ENCODE measurements at places on chromosomes 3 and 15. TPM values are rescaled to one million over a fixed set of nuclear protein-coding genes. Genes with fewer than 3 reads are reported as not detected.

DNA sequence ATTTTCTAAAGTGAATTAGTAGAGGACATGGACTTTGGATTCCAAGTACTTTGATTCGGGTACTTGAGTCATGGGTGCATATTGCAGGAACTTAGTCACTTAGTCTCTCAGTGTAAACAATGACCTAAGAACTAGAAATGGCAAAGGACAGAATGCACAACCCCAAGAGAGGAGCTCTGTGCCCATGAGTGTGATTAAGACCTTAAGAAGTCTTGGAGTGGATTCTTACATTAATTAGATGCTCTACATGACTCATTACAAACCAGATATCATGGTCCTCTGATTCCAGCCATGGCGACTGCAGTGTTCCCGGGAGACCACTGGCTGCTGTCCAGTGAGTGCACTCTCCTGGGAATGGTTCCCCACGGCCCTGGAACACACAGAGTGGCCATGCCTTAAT, 251.5 kb downstream of the GABRG3 start:
- H3K4me3 ChIP-seq = no peak overlapping the region
- no peaks in the 10 kb centered on the region for H3K36me3 ChIP-seq
- DNase-seq = no peak
- no peak overlapping the region for H3K27ac ChIP-seq
- H3K27me3 ChIP-seq = no peaks in the 10 kb centered on the region

The IREB2 gene
- total RNA-seq = 93.3 TPM

The EMC7 gene
- 55.6 TPM for total RNA-seq

- H3K27me3 ChIP-seq = no peaks in the 10 kb centered on the region
- H3K27ac ChIP-seq = no peak overlapping the region
- no peaks in the 10 kb centered on the region for H3K36me3 ChIP-seq
- H3K4me1 ChIP-seq = no peaks in the 10 kb centered on the region
- H3K4me3 ChIP-seq = no peak overlapping the region
Observed at GRCh38 chr3:160314995-160315394, 84.0 kb downstream of the IFT80 start.

DNA sequence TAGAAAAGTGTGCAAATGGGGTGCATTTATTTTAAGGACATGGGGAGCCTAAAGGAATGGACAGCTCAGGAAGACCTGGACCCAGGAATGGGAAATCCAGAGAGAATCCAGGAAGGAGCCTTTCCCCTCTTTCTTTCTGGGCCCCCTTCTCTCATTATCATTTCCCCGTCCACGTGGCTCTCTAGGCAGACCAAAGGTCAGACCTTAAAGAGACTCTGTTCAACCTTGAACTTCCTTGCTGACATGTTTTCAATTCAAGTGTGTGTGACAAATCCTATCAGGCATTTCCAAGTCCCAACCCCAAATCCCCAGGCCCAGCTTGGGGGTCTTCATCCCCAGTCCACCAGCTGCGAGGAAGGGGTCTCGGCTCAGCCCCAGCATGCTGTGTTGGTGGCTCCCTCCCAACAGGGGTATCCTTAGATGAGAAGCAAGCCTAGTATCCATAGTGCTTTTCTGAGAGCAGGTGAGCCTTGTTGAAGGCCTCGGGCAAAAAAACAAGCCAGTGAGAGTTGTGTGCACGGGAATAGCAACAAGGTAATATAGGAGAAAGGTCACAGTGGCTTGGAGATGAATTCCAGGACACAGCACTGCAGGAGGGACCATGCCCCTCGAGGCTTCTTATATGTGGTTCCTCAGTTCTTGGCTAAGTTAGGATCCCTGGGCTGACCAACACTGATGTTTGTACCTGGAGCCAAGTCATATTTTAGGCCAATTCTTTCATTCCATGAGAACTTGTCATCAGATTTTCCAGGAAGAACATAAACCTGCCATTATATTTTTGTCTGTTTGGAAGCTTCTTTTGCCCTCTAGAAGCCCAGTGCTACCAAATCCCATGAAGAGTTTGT, 130.0 kb downstream of the ASB7 start:
- no peaks in the 10 kb centered on the region for H3K27me3 ChIP-seq
- no peak for DNase-seq
- no peak overlapping the region for H3K4me3 ChIP-seq
- no peak overlapping the region for H3K27ac ChIP-seq

The ZNF502 gene
- not detected for total RNA-seq

The POLG gene
- 57.7 TPM for total RNA-seq

The GABRA5 gene
- total RNA-seq = 4.9 TPM

The HTR3C gene
- total RNA-seq = not detected

The SGO1 gene
- total RNA-seq = 28.1 TPM

The TM4SF18 gene
- total RNA-seq = 8.1 TPM

DNA sequence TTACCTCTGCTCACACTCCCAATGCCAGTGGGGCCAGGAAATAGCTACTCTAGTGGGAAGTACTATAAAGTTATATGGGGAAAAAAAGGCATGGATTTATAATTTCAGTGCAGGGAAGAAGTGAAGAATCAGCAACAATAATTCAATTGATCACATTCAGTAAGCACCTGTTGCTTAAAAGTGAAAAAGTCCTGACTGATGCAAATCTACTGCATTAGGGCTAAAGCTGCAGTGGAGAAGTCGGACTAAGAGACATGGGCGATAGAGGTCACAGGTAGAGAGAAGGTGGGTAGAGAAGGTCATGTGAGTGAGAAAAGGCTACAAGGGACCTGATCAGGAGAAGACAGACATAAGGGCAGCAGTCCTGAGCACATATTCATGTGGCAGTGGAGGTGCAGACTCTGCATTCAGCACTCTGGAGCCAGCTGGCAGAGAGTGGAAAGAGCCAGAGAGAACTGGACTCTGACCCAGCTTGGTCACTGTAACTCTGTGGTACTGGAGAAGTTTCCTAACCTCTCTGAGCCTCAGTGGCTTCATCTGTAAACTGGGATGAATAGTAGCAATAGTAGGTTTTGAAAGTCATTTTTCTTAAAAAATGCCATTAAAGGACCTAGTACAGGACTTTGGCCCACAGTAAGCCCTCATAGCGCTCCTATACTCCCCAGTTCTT, 17.6 kb upstream of the BCL2A1 start:
- no peaks in the 10 kb centered on the region for H3K36me3 ChIP-seq
- H3K4me3 ChIP-seq = no peak overlapping the region
- no peak overlapping the region for H3K27ac ChIP-seq
- DNase-seq = no peak
- no peaks in the 10 kb centered on the region for H3K4me1 ChIP-seq
- no peaks in the 10 kb centered on the region for H3K27me3 ChIP-seq

DNA sequence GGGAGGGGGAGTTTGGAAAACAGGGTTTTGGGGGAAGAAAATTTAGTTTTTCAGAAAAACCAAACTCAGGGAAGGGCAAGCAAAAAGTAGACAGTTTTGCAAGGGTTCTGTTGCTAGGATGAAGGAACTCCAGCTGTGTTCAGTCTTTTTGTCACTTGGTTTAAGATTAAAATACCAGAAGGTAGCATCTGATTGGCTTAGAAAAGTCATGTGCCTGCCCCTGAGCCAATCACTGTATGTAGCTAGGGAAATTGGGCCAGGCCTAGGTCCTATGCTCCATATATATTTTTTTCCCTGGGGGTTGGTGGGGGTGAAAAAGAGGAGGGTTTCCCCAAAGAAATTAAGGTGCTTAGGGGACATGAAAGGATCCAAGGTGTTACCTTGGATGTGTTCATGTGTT, 24.3 kb downstream of the CLDN11 start:
- no peaks in the 10 kb centered on the region for H3K27me3 ChIP-seq
- H3K36me3 ChIP-seq = no peaks in the 10 kb centered on the region
- DNase-seq = no peak
- no peak overlapping the region for H3K4me3 ChIP-seq

DNA sequence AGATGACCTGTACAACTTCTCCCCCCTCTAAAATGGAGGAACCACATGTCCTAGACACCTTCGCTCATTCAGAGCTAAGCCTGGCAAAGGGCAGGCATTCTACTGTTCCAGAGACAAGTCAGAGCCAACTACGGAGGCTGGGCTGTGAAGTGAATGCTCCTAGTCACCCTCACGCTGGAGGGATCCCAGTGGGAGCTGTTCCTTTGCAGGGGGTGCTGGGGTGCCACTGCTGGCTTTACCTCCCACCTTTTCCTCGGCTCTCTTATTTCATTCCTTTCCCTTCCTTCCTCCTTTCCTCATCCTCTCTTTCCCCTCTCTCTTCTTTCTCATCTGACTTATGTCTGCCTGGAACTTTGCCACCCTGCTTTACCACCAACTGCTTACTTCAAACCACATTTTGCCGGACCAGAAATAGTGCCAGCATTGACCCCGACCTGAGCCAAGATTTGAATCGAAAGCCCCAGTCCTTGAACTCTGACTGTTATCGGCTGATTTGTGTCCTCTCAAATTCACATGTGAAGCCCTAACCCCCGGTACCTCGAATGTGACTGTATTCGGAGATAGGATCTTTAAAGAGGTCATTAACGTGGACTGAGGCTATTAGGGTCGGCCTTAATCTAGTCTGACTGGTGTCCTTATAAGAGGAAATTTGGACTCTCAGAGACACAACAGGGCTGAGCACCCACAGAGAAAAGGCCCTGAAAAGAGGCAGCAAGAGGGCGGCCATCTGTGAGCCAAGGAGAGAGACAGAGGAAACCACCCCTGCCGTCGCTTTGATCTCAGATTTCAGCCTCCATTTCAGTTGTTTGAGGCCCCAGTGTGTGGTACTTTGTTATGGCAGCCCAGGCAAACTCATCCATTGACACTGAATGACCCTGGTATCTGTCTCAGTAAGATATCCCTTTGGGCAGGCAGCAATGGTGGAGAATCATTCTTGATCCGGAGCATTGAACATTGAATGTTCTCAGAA, 31.3 kb upstream of the TBC1D21 start:
- H3K27me3 ChIP-seq = no peaks in the 10 kb centered on the region
- H3K4me3 ChIP-seq = no peak overlapping the region
- no peaks in the 10 kb centered on the region for H3K4me1 ChIP-seq

The TFDP2 gene
- 76.0 TPM for total RNA-seq

GRCh38 chr3:147900851-147901250, 491.7 kb downstream of the ZIC1 start:
- no peak overlapping the region for H3K27ac ChIP-seq
- H3K36me3 ChIP-seq = peaks cover 6% of the 10 kb centered on the region

The CPA3 gene
- total RNA-seq = not detected

- no peaks in the 10 kb centered on the region for H3K27me3 ChIP-seq
- no peak overlapping the region for H3K27ac ChIP-seq
- H3K4me1 ChIP-seq = no peaks in the 10 kb centered on the region
- no peak for DNase-seq
- no peak overlapping the region for H3K4me3 ChIP-seq
Observed at GRCh38 chr3:124315215-124316033, 323.5 kb upstream of the ROPN1 start.

GRCh38 chr15:82177291-82178010, 85.1 kb downstream of the EFL1 start:
- no peak overlapping the region for H3K27ac ChIP-seq
- no peaks in the 10 kb centered on the region for H3K4me1 ChIP-seq
- DNase-seq = no peak
- no peaks in the 10 kb centered on the region for H3K36me3 ChIP-seq

The CCDC80 gene
- total RNA-seq = 4.6 TPM

GRCh38 chr3:32794487-32795308, 23.1 kb upstream of the TRIM71 start:
- H3K4me1 ChIP-seq = no peaks in the 10 kb centered on the region
- H3K27ac ChIP-seq = no peak overlapping the region
- no peak overlapping the region for H3K4me3 ChIP-seq
- no peaks in the 10 kb centered on the region for H3K27me3 ChIP-seq

DNA sequence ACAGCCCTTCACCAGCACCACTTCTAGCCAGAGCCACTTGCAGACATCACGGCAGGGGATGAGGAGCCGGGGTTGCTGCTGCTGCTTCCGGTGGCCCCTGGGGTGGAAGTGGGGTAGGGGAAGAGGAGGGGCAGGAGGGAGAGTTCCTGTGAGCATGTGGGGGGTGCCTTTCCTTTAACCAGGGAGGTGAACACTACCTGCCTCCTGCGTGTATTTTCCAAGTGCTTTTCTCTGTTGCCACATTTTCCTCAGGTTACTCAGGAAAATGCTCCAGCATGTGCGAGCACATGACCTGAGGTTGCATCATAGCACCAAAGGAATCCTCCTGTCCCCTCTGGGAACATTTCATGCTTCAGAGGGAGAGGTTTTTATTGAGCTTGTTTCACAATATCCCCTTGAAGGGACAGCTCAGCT, 12.2 kb upstream of the SACM1L start:
- H3K36me3 ChIP-seq = peaks cover 66% of the 10 kb centered on the region
- H3K27me3 ChIP-seq = no peaks in the 10 kb centered on the region
- H3K4me1 ChIP-seq = peaks cover 10% of the 10 kb centered on the region
- no peak for DNase-seq
- H3K4me3 ChIP-seq = no peak overlapping the region
- no peak overlapping the region for H3K27ac ChIP-seq

GRCh38 chr15:98069256-98069655, 108.8 kb downstream of the ARRDC4 start:
- H3K36me3 ChIP-seq = no peaks in the 10 kb centered on the region
- H3K4me3 ChIP-seq = no peak overlapping the region
- H3K27me3 ChIP-seq = no peaks in the 10 kb centered on the region

DNA sequence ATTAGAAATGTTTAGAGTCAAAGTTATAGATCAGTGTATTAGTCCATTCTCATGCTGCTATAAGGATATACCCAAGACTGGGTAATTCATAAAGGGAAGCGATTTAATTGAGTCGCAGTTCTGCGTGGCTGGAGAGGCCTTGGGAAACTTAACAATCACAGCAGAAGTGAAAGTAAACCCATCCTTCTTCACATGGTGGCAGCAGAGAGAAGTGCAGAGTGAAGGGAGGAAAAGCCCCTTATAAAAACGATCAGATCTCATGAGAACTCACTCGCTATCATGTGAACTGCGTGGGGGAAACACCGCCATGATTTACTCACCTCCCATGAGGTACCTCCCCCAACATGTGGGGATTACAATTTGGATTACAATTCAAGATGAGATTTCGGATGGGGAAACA, 871.5 kb downstream of the DIPK2A start:
- no peak for DNase-seq
- no peaks in the 10 kb centered on the region for H3K27me3 ChIP-seq
- no peaks in the 10 kb centered on the region for H3K4me1 ChIP-seq
- H3K36me3 ChIP-seq = peaks cover 9% of the 10 kb centered on the region
- H3K27ac ChIP-seq = no peak overlapping the region

DNA sequence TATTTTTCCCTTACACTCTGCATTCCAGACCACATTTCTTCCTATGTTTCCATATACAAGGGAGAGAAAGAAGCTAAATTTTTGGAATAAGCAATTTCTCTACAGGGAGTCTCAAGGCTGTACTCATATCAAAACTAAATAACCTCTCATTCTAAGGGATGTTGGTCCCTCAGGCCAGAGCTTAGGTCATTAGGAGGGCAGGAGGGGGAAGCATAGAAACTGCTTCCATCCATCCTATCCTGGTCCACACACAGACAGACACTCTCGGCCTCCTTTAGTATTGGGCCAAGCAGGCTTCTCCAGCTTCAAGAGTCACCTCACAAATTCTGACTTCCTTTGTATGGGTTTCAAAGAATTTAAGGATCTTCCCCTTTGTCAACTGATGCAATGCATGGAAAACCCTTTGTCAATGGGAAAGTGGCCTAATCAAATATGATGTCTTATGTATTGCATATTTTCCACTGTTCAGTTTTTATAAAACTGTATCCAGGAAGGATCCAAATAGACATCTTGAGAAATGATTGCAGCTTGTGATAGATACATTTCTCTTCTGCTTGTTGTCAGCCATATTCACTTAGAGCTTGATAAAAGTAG, 140.7 kb upstream of the RARB start:
- H3K4me3 ChIP-seq = no peak overlapping the region
- no peak overlapping the region for H3K27ac ChIP-seq
- DNase-seq = no peak
- 0 out of 2 replicates have a peak, but pooled peaks cover 4% of the 10 kb centered on the region for H3K36me3 ChIP-seq
- H3K4me1 ChIP-seq = 0 out of 2 replicates have a peak, but pooled peaks cover 6% of the 10 kb centered on the region

Data from H9 (cell line).